ENCODE measurements at places on chromosomes 16 and 17.

DNA sequence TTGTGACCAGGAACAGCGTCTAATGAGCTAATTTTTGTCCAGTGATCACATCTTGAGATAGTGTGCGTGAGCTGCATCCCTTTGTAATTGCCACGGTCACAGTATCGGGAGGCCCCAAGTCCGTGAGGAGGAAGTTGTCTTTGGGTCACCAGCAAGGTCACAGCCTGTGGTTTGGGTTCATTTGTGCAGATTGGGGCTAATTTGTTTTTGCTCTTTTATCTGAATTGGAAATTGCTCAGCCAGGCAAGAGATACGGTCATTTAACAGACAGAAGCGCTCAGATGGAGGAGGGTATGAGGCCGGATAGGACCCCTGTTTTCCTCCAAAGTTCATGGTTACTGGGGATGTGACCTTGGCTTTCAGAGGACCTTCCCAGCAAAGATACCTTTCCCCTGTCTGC is 174.1 kb downstream of the SNX29 start:
- DNase-seq, result no peak

DNA sequence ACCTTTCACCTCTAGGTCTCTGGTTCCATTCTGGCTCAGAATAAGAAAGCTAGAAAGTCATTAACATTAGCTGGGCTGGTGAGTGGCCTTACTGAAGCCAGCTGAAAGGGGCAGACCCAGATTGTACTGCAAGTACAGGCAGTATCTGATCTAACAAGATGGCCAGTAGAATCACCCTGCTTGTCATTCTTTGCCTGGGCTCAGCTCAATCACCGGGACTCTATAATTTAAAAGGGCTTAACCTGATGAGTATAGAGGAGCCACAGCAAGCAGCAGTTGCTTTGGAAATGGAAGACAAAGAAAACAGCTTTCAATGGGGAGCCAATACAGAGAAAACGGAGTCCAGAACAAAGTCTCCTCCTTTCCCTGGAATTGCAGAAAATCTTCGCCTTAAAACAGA is 13.6 kb downstream of the CDH8 start:
- DNase-seq, result no peak

DNA sequence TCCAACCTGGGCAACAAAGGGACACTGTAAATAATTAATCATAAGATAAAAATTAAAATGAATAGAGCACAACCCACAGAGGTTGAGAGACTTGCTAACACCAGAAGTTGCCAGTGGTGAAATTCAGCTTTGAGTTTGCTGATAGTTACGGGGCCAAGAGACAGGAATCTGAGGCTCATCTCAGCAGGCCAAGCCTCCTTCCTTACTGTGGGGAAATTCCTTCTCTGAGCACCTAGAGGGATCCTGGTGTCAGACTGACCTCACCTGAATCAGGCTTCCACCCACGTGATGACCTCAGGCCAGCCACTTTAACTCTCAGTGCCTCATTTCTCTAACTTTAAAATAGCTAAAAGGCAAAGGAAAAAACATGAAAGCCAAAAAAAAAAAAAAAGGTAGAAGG is 4.7 kb downstream of the ABAT start:
- DNase-seq, result no peak

GRCh38 chr16:75114179-75114945 is 2.2 kb downstream of the LDHD start:
- DNase-seq, result no peak

GRCh38 chr16:66843191-66843590 is 1.0 kb upstream of the CA7 start:
- no peak for DNase-seq

DNA sequence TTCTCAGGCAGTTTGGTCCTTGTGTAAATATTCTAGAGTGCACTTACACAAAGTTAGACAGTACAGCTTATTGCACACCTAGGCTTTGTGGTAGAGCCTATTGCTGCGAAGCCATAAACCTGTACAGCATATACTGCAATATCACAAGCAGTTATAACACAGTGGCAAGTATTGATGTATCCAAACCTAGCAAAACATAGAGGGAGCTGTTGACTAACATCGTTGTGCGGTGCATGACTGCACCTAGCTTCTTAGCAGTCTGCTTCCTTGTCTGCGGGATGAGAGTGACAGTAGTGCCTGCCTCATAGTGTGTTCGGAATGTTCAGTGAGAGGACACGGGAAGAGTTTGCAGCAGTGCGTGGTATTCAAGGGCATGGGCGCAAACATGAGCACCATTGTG is 78.9 kb downstream of the MPRIP start:
- no peak for DNase-seq

- peak; percentile 72 for DNase-seq
Measured at GRCh38 chr16:2474877-2475412, at the start of gene TBC1D24. TSS of gene TBC1D24 (plus strand) at chr16:2475127. CDS start at chr16:2496149, 21,022 bp downstream.

- DNase-seq, result no peak
Measured at GRCh38 chr16:48269011-48269410, 21.7 kb upstream of the ABCC11 start.

All from activated CD4-positive, alpha-beta T cell treated with anti-CD3 and anti-CD28 coated beads, Interleukin-2, amount 10 ng/mL, durations not matched to agents 7 days and 5 days (primary cell).